ENCODE measurements at places on chromosomes 7 and 10.
A peak's percentile ranks its signal among the peaks of the same experiment; 100 is the strongest.

DNA sequence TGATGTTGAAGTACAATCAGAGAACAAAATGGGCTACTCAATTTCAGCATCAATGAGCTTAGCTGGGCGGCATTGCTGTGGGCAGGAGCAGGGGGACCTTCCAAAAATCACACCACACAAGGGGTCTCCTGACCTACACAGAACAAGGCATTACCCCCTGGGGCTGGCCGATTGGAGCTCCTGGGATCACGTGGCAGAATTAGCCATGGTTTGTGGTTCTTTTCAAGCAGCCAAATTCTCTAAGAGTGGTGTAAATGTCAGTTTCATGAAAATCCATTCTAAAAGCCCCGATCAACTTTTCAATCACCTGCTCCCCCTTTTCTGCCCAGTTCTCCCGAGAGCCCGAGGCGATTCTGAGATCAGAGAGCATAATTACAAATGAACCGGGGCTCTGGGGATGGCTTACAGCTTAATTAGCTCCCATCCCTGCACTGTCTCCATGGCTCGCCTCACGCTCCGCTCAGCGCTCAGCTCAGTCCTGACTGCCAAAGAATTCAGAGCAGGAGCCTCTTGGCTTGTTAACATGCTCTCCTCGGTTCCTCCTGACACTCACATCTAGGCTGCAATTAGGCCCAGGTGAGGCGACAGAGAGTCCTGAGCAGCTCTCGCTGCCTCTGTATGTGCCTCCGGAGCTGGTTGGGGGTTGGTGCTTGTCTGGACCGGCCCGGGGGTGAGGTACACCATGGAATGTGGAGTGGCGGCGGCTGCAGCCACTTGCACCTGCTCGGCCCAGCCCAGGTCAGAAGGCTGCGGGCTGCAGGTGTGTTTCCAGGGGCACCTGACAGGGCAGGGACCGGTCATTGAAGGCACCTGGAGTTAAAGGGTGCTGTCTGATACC lies 111.8 kb downstream of the WDR11 start:
- DNase-seq, result no peak

- DNase-seq, result no peak
Measured at GRCh38 chr10:61890430-61890829, 11.1 kb upstream of the ARID5B start.

GRCh38 chr10:3477683-3478082 lies 305.1 kb upstream of the PITRM1 start:
- no peak for DNase-seq

DNA sequence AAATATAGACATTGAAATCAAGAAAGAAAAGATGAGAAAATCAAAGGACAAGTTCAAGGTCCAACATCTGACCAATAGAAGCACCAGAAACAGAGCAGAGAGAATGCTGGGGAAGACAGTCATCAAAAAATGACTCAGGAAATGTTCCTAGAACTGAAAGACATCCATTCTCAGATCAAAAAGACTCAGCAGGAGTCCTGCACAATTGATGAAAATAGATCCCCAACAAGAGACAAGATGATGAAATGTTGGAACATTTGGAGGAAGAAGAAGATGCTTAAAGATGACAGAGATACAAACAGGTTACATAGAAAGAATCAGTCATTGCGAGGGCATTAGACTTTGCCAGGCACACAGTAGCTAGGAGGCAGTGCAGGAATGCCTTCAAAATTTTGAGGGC lies 30.0 kb upstream of the EIF5AL1 start:
- no peak for DNase-seq

DNA sequence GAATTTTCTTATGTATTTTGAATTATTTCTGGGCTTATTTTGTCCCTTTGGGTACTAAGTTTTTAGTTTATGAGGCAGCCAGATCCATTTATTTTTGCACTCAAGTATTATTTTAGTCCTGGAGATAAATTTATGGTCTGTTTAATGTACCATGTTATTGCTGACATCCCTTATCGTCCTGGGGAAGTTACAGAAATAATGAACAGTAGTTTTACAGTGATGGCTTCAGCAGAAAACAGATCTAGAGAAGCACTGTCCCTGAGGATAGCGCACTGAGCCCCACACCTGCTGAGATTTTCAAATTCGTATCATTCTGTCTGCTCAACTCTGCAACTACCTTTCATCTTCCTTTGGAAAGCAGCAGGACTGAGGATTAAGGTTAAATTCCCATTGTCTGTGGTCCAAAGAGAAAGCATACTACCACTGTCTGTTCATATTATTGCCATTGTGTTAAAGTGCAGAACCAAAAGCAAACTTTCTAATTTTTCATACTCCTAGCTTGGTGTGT lies 168.3 kb downstream of the SNX13 start:
- DNase-seq, result no peak

- peak; percentile 35 for DNase-seq
Measured at GRCh38 chr10:60646966-60647796, 131.1 kb upstream of the CDK1 start.

DNA sequence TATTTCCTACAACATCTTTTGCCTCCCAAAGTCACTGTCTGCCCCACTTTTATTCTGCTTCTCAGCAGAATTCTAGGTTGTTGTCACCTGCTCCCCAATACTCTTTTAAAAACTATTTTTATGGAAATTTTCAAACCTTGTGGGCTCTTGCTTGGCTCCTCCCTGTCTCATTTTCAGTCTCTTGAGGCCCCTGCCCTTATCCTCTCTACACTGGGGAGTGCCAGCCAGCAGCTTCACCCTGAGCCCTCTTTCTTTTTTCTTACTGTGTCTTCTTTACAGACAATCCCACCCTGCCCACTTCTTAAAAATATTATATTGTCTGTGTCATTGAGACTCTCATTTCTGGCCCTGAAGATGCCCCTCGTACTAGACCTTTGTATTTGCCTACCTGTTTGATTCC lies 61.7 kb upstream of the TMEM248 start:
- DNase-seq, result no peak

DNA sequence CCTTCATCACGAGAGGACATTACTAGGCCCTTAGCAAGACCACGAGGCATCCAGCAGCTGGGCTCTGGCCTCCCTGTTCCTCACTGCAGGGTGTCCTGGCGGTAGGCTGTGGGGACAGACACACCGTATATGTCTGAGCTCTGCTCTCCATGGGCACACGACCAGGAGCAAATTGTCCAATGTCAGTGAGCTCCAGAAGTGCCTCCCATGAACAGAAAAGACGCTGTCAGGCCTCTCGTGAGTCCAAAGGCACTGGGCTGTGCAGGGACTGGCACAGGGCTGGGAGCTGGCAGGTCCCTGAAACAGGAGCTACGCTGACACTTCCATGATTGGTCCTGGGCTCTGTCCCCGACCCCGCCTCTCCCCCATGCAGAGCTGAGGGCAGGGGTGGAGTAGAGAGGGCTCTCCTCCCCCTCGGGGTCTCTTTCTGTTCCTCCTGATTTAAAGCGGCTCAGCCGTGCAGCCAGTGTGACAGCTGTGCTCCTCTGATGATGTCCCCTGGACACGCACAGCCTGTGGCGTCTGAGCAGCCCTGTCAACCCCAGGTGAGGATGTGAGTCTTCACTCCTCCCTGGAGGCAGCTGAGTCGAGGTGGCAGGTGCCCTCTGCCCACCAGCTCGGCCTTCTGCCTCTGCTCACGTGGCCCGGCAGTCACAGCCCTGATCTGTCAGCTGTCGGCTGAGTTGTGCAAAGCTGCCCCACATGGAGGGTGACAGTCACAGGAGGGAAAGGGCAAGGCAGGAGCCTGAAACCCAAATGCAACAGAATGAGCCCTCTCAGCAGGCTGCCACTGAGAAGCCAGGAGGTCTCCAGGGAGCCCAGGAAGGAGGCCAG lies 13.0 kb downstream of the ANTXRL start:
- no peak for DNase-seq

GRCh38 chr7:155343661-155344121 lies 46.0 kb downstream of the INSIG1 start:
- no peak for DNase-seq

DNA sequence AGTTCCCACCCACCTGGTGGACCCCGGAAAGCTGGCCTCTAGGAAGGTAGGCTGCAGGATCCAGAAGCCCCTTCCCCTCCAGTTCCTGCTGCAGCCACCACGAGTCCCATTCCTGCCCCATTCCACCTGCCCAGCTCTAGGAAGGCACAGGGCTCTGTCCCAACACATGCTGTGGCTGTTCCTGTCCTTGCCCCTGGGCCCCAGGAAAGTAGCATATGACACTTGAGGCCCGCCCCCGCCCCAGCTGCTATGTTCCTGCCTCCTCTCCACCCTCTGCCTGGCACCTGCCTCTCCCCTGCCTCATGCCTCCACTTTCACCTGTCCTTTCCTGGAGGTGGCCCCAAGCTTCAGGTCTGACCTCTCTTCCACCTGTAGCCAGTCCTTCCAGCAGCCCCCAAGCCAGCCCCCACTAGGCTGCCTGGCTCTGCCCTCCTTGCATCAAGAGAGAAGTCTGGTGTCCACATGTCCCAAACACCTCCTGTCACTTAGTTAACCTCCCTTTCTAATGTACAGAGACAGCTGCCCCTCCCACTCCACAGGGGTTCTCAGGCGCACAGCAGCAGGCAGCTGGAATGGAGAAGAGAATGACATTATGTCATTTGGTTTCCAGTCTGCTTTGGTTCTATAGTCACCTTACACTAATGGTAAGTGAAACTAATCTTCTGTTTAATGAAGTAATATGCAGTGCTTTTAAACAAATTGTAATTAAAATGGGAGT lies 22.7 kb downstream of the YKT6 start:
- no peak for DNase-seq
